ENCODE measurements at places on chromosomes 5 and 9. TPM values are rescaled to one million over a fixed set of nuclear protein-coding genes. Genes with fewer than 3 reads are reported as not detected.

DNA sequence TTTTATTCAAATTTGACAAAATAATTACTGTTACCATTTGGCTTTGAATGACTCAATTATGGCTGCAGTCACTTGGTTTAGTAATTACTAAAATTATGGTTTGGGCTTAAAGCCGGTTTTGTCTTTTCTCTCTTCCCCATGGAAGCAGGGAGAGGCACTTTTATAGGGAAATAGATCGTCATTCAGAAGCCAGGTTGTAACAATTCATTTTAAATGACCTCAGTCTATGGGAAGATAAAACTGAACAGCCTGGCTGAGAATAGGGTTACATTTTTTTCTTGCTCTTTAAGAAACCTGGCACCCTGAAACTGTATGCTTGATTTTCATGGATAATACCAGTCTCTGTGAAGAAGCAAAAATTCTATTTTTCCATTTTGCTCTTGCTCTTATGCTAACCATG lies 169.8 kb downstream of the SMC2 start:
- H3K4me3 ChIP-seq, result no peak overlapping the region
- H3K27ac ChIP-seq, result no peak overlapping the region
- H3K27me3 ChIP-seq, result no peaks in the 10 kb centered on the region

STKLD1 gene
- 0.90 TPM for total RNA-seq

SLC34A3 gene
- total RNA-seq, result not detected

C9 gene
- not detected for total RNA-seq

IFNA13 gene
- total RNA-seq, result not detected

- H3K4me3 ChIP-seq, result no peak overlapping the region
- H3K27ac ChIP-seq, result no peak overlapping the region
- H3K27me3 ChIP-seq, result no peaks in the 10 kb centered on the region
These were observed 33.1 kb upstream of the TLX3 start for GRCh38 chr5:171275841-171276544.

DNA sequence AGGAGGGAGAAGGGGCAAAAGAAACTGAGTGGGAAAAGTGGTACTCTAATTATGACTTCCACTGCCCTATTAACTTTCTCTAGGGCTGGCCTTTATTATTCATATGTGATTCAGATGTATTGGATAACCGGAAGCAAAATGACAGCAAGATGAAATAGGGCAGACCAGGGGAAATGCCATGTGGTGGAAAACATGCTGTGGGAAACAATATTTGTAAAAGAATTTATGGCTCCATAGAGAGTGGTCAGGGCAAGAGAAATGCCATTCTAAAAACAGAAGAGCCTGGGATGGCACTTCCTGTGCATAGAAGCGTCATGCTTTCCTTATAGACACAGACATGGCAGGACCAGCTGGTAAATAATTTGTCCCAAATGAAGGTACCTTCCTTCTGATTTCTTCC lies 67.7 kb downstream of the MEGF10 start:
- no peak overlapping the region for H3K27ac ChIP-seq
- no peaks in the 10 kb centered on the region for H3K27me3 ChIP-seq
- no peak overlapping the region for H3K4me3 ChIP-seq
- DNase-seq, result no peak

- no peak for DNase-seq
- no peak overlapping the region for H3K27ac ChIP-seq
- H3K27me3 ChIP-seq, result no peaks in the 10 kb centered on the region
- H3K4me1 ChIP-seq, result no peaks in the 10 kb centered on the region
- no peak overlapping the region for H3K4me3 ChIP-seq
These were observed 246.6 kb downstream of the PRELID2 start for GRCh38 chr5:145588558-145588957.

DNA sequence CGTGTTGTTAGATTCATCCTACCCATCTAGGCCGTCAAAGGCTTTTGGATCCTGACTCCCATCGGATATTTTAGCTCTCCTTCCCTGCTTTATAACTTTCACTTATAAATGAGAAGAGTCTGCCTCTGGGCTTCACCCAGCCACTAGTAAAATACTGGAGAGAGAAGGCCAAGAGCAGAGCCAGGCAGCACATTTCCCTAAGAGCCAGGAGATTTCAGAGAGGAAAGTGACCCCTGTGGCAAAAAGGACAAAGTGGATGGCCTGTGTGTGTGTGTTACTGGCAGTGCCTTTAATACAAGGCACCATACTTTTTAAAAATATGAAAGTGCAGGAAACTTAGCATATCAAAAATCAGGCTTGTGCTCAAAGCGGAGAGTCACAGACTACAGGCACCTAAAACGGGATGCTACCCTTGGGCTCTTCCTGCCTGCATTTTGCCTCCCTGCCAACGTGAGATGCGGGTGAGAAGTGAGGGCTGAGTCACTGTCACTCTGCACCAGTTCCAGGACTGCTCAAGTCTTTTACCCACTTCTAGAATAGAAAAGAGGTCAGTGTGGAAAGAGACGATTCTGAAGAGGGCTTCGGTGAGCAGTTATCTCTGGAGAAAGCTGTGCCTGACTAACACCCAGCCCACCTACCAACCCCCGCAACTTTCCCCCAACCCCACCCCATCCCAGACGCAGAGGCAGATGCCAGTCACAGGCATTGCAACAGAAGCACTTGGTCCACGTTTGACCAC lies 15.9 kb downstream of the NFIL3 start:
- no peaks in the 10 kb centered on the region for H3K27me3 ChIP-seq
- H3K27ac ChIP-seq, result peak overlapping the region; percentile 41
- no peak for DNase-seq
- no peak overlapping the region for H3K4me3 ChIP-seq
- no peaks in the 10 kb centered on the region for H3K4me1 ChIP-seq
- H3K36me3 ChIP-seq, result peaks cover 21% of the 10 kb centered on the region

Measured in right atrium auricular region (tissue), 2 donors.